ENCODE measurements at places on chromosomes 7 and 10.

DNA sequence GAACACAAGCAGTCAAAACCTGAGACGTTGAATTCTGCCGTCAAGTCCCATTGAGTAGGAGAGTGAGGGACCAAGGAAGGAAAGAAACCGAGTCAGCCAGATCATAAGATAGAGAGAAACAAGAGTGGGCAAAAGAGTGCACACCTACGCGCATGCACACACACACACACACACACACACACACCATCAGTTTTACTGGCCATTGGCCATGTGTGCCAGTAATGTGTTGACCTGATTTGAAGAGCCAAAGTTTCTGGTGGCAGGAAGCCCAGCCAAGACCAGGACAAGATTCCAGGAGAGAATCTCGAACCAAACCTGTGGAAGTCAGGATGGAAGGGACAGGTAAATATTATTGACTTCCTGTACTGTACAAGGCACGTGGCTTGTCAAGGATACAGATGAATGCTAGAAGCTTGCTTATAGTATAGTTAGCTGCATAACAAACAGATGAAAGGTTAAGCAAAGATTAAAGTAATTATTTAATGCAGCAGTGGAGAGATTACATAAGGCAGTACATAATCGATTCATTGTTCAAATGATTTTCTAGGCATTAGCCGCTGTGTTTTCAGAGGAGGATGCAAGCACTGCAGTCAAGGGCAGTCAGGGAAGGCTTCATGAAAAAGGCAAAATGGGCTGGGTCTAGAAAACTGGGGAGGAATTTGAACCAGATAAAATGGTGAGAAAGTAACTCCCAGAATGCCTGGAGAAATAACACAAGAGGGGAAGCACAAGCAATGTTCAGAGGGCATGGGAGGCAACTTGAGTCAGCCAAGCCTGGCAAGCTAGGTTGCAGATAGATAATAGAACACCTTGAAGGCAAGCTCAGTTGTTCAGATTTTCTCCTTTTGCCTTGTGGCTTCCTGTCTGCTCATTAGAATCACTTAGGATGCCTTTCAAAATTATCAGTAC is 2.7 kb upstream of the HYCC1 start:
- DNase-seq, result no peak

DNA sequence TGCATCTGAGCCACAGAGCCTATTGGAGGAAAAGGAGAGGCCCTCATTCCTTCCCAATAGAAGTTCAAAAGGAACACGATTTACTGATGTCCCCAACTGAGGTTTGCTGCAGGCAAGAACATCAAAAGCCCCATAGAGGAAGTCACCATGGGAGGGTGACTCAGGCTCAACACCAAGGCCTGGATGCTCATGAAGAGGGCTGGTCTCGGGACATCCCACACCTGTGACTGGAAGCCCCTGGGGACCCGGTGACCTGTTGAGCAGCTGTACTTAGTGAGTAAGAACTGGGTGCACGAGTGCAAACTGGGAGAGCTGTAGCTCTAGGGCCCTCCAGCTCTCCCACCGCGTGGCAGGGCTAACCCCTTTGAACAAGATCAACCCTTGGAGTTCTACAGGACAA is 38.0 kb downstream of the CYTH3 start:
- DNase-seq, result no peak

GRCh38 chr7:10644849-10645248 is 328.8 kb upstream of the PHF14 start:
- no peak for DNase-seq

GRCh38 chr7:100803398-100804161 is 23.7 kb downstream of the EPHB4 start:
- peak; percentile 86 for DNase-seq

DNA sequence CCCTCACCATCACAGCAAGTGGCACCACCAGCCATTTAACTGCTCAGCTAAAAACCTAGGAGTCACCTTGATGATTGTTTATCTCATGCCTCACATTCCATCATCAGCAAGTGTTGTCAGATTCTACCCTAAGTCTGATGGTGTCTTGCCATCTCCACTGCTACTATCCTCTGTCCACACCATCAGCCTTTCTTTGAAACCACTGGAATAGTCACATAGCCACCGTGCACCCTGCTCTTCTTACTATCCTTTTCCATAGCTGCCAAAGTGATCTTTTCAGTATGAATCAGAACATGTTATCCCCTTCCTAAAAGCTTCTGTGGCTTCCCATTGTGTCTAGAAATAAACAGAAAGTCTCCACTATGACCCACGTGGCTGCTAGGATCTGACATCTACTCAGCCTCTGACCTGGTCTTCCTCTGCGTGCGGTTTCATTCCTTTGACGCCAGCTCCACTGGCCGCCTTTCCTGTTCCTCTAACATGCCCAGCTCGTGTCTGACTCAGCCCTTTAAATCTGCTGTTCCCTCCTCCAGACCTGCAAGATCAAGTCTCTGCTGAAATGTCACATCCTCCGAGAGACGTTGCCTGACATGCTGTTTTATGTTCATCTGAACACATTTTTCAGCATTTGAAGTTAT is 16.5 kb upstream of the CHN2 start:
- no peak for DNase-seq

Measured in T-helper 2 cell (primary cell).